ENCODE measurements at places on chromosomes 12 and 14. TPM values are rescaled to one million over a fixed set of nuclear protein-coding genes. Genes with fewer than 3 reads are reported as not detected.

GRCh38 chr12:4047421-4047820 is 174.2 kb upstream of the PARP11 start:
- DNase-seq, result no peak

SLC5A8 gene
- total RNA-seq, result not detected

DNA sequence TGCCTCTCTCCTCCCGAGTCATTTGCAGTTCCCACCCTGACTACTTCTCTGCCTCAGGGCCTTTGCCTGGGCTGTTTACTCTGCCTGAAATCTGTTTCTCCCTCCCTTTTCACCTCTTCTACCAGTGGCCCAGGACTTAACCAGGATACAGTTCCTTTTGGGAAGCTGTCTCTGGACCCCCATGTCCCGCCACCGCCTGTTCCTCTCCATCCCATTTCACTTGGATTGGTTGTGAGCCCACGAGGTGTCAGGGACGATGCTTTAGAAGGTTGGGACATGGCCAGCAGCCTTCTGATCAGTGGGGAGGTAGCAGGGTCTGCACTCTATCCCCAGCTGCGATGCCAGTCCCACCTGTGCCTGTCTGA is 51.8 kb downstream of the FAM222A start:
- no peak for DNase-seq

- no peak for DNase-seq
Measured at GRCh38 chr14:68297039-68297438, 477.5 kb downstream of the RAD51B start.

TSHR gene
- total RNA-seq, result not detected

CNIH1 gene
- total RNA-seq, result 105 TPM

RNASE7 gene
- not detected for total RNA-seq

DNA sequence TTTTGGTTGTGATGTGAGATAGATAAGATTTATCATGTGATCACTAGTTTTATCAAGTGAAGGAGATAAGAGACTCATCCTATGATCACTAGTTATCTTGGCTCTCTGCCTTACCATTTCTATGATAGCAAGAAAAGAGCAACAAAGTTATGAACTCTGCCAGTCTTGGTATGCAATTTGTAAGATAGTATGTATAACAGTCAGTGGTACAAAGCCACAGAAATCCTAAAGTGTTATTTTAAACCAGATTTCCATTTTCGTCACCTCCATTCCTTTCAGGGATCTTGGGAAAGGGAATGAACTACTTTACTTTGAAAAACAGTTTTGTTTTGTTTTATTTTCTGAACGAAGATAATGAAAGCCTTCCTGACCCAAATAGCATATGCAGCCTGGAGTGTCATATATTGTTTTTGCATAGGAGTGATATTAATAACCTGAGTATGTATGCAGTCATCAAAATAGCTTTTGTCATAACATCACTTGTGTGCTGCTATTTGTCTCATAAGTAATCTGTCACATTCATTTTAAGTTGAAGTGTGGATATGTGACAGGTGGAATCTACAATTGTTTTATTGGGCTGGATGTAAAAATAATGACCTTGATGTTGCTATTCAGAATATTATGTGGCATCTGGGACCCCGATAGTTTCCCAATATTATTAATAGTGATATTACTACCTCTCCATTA is 35.0 kb downstream of the FLRT2 start:
- no peak for DNase-seq

EEF1AKMT3 gene
- 7.3 TPM for total RNA-seq

GRCh38 chr12:131445795-131446194 is 265.1 kb upstream of the SFSWAP start:
- no peak for DNase-seq

GRCh38 chr12:915090-915489 is 34.4 kb downstream of the RAD52 start:
- DNase-seq, result no peak

- DNase-seq, result no peak
Measured at GRCh38 chr12:32603858-32604257, 75.2 kb upstream of the DNM1L start.

DNA sequence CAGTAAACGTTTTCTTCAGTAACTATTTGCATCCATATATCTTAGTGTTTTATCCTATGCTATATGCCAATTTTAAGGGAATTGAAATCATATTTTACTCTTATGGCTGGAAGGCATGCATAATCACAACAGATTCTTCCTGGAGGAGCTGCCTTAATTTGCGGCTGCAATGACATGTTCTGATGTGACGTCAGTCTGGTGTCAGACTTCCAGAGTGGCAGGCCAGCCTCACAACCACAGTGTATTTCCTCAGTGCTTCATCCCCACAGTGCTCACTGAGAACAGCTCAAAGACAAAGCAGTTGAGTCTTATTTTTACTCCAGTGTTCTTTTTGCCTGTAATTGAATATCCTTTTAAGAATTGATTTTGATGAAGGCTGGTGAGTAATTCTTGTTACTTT is 107.1 kb downstream of the PLEKHA5 start:
- no peak for DNase-seq

DNA sequence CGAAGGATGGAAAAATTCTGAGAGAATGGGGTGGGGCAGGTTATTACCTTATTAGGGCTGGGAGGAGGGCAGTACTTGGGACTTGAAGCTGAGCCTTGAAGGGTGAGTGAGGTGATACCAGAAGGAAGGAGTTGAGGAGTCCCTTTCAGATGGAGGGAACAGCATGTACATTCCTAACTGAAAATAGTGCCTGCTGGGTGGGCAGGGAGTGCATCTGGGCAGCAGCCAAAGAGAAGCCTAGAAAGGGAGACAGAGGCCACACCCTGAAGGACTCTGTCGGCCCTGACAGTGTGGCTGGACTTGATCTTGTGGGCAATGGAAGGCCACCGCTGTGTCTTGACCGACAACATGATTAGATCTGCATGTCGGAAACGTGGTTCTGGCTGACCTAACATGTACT is 147.6 kb downstream of the NDUFA12 start:
- DNase-seq, result no peak

- DNase-seq, result peak; percentile 32
Measured at GRCh38 chr14:23352506-23353432, at the start of gene SLC22A17. TSS of gene SLC22A17 (minus strand) at chr14:23352887.

DNA sequence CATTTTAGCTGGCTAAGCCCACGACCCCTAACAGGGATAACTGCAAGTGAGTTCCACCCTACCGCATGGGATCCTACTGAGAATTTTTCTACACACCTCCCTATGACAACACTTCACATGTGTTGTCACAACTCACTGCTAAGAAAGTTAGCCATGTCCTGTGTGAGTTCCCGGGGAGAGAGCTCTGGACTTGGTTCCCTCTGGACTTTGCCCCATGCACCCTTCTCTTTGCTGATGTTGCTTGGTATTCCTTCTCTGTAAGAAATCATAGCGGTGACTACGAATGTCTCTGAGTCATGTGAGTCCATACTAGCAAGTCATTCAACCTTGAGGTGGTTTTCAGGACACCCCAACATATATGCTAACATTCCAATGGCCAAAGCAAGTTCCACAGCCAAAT is 9.5 kb upstream of the CDKN3 start:
- no peak for DNase-seq

TAMALIN gene
- 5.1 TPM for total RNA-seq

RERG gene
- total RNA-seq, result 1.6 TPM

GRCh38 chr12:111313833-111314259 is 55.0 kb downstream of the PHETA1 start:
- peak; percentile 14 for DNase-seq

DNA sequence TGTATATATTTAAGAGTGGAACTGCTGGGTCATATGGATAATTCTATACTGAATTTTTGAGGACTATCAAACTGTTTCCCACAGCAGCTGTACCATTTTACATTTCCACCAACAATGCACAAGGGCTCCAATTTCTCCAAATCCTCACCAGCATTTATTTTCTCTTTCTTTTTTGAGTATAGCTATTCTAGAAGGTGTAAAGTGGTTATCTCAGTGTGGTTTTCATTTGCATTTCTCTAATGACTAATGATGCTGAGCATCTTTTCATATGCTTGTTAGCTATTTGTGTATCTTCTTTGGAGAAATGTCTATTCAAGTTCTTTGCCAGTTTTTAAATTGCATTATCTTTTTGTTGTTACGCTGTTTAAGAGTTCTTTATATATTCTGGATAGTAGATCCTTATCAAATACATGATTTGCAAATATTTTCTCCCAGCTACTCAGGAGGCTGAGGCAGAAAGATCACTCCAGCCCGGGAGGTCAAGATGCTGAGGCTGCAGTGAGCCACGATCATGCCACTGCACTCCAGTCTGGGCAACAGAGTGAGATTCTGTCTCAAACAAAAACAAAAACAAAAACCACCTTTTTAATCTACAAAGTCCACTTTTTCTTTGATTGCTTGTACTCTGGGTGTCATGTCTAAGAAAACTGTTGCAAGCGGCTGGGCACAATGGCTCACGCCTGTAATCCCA is 32.8 kb downstream of the GTF2A1 start:
- DNase-seq, result no peak

DNA sequence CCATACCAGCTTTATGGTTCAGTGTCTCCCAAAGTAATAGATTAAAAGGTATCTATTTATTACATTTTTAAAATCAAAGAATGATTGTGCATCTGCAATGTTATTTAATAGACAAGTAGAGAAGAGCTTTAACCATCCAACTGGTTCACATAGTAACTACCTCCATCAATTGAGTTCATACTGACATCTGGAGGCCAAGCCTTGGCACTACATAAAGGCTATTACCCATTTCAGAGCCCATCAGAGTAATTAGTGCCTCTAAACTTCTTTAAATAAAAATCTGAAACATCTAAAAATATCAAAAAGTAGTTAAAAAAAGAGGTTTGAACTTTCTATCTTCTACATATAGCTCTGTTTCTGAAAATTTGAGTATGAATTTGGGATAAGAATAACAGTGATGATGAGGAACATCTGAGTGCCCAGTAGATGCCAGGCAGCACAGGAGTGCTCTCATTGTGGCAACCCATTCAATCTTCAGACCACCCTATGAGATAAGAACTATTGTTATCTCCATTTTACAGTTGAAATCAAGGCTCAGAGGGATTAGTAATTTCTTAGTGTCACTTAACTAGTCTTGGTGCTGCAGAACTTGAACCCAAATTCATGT is 132.9 kb upstream of the DAAM1 start:
- no peak for DNase-seq

DNA sequence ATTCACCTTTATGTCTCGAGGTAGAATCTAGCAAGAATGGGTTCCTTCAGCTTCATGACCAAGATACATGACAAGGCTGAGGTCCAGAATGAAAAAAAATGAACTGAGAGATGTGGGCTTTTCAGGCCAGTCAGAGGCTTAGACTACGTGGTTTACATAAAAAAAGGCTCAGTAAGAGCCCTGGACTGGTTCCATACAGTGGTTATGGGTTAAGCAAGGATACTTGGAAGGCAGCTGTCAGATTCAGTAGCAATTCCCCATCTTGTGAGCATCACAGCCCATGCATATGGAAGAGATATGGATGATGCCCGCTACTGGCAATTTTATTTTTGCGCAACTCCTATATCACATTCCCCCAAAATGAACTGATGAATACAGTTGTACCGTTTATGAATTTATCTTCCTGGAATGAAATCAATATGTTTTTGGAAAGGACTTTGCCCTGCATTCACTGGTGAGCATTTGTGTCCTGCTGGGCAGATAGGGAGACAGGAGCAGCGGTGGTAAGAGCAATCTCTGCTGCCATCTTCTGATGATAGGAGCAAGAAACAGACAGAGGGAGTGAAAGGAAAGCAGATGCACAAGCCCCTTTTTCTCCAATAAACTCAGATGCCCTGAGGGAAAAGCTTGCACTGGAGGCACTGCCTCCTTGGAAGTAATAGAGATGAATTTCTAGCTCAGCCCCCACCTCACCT is 280.4 kb downstream of the GALC start:
- no peak for DNase-seq

CELA1 gene
- total RNA-seq, result not detected

DNA sequence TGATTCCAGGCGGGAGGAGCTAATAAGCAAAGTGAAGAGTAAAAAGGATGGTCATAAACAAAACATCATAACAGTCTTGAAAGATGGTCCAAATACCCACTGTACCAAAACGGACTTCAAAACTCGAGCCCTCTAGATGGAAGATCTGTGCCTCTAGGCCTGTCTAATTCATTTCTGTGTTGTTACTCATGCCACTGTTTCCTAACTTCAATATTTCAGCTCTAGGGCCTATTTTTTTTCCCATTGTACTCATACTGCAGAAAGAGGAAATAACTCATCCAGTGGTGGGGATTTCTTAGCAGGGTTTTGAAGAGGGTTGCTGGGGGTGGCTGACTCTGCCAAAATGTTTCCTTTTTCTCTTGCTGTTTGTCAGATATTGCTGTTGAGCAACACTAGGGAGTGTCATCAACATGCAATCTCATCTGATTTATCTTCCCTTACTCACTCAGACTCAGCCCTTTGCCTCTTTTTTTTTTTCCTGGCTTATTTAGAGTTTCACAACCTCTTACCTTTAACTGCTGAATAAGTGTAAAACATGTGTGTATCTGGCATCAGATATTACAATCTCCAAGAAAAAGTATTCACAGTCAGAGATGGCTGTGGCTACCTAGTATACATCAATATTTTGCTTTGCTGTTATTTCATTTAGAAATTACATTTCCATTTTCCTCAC is 189.6 kb downstream of the DUSP6 start:
- peak; percentile 84 for DNase-seq

AKAP6 gene
- 1.3 TPM for total RNA-seq

IRAK3 gene
- 3.0 TPM for total RNA-seq

CYP46A1 gene
- total RNA-seq, result not detected

GRCh38 chr14:36998686-36999085 is 173.7 kb downstream of the SLC25A21 start:
- no peak for DNase-seq

Measured in kidney epithelial cell (primary cell).